Left colon (tissue), 2 donors: ENCODE measurements at places on chromosomes 7 and 10. TPM values are rescaled to one million over a fixed set of nuclear protein-coding genes. Genes with fewer than 3 reads are reported as not detected.

DNA sequence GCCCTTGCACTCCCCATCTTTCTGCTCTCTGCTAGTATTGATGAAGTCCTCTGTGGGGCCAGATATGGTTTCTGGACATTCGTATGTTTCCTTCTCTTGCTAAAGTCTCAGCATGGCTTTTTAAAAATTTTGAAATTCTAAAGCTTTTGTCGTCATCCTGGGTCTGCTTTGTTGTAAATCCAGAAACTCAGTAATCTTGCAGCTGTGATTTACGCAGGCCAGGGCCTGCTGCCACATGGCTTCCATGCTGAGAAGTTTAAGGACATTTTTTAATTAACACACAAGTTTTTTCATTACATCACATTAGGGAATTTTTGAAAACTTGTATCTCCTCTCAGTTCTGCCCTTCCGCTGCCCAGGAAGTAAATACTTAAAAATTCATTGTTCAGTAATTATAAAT, 686.1 kb upstream of the IGFBP3 start:
- no peak for DNase-seq

- DNase-seq: no peak
These were observed 612 bp downstream of the HILPDA start for GRCh38 chr7:128456255-128456725.

GRCh38 chr10:2964632-2965296, 102.6 kb upstream of the PFKP start:
- DNase-seq: no peak

- no peak for DNase-seq
These were observed 17.4 kb downstream of the SLC13A4 start for GRCh38 chr7:135710417-135711138.

ITPRID1 gene
- 2.6 TPM for total RNA-seq

SEMA4G gene
- total RNA-seq: 170 TPM
